ENCODE measurements at places on chromosomes 11 and 22.

DNA sequence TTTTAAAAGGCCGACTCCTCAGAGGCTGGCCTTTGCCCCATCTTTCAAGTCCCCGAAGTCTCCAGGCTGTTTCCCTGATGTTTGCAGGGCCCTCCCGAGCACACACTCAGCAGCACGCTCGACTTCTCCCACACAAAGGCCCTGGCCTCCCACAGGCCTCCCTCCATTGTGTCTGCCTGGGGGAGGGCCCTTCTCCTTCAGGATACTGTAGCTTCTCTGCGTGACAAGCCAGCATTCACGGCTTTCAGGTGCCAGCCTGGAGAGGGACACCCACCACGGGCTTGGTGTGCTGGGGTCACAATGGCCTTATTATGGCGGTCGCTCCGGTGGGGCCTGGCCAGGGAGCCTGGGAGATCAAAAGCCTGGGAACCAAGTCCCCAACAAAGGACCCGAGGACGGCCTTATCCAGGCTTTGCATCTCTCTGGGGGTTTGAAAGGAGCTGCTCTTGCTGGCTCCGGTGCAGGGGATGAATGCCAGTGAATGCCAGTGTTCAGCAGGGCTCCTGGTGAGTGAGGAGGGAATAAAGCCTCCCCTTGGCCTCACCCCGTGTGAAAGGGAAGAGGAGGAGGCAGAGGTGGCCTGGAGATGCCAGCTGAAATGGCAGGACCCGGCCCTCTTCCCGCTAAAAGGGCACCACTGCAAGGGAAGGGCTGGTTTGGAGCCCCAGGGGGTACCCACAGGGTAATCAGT lies 55.0 kb downstream of the TRAF6 start:
- no peak for DNase-seq

- no peak for DNase-seq
Measured at GRCh38 chr11:113281052-113281725, 33.2 kb upstream of the TTC12 start.

- DNase-seq, result no peak
Measured at GRCh38 chr22:36334081-36334820, 53.5 kb downstream of the MYH9 start.

DNA sequence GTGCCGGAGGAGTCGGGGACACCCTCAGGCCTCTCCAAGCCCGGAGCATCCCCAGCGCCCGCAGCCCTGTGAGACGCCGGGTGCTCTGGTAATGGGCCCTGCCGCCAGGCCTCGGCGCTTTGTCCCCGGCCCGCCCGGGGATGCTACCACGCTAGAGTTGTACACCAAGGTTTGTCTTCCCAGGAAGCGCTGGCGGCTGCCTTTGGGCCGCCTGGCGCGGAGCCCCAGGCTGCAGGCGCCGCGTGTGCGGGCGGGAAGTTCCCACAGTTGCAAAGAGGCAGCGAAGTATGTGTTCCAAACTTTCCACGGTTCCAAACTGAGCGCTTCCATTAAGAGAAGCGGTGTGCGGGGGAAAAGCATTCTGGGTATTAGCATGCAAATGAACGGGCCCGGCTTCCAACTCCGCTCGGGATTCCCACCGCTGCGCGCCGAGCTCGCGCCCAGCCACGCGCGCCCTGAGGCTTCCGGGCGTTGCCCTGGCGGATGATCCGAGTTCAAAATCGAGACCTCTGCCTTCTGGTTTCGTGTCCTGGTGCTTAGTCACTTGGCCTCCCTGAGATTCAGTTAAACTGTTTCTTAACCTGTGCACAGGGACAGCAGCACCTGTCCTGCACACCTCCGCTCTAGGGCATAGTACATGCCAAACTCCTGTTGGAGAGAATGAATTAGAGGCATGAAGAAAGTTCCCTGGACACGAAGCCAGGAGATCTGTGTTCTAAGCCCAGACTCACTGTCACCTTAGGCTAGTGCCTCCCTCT lies 1.3 kb upstream of the PATZ1 start:
- peak; percentile 39 for DNase-seq

DNA sequence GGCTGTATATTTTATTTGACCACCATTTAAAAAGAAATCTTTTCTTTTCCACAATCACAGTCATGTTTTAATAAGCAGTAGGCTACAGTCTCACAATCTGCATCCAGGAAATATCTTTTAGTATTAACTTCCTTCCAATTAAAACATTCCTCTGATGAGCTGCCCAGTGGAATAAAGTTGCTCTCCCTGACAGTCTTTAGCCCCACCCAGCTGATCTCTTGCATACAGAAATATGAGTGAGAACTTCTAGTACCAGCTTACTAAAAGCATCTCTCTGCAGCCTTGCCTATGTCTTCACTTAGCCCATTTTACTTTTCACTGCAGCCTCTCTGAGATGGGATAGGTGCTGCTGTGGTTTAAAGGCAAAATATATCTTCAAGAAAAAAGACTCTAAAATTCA lies 143.4 kb upstream of the ANO3 start:
- DNase-seq, result no peak

DNA sequence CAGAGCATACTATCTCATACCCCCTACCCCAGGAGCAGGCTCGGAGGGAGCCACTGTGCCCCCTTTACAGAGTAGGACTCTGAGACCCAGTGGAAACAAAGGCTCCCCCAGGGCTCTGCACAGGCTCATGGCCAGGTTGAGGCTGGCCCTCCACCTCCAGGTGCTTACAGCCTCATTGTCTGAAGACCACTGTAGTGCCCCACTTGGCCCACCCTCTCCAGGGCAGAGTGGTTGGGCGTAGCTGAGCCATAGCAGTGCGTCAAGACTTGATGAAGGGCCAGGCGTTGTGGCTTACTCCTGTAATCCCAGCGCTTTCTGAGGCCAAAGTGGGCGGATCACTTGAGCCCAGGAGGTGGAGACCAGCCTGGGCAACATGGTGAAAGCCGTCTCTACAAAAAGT lies 1.7 kb downstream of the ANKRD13D start:
- no peak for DNase-seq

DNA sequence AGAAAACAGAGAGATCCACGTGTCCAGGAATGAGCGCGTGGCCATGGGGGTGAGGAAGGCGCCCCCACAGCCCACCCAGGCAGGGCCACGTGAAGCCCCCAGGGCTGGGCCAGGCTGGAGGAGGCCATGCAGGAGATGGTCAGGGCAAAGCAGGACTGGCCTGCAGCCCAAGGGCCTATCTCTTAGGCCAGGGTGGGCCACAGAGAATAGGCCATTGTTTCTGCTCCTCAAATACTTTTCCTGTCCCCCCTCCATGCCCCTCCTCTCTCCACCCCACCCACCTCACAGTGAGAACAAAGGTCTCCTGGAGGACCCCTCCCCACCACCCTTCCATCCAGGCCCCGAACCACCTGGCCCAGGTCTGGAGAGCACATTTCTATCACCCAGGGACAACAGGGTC lies 8.3 kb upstream of the CDC42EP1 start:
- DNase-seq, result no peak

- DNase-seq, result no peak
Measured at GRCh38 chr22:31841078-31841827, 87.4 kb downstream of the DEPDC5 start.

DNA sequence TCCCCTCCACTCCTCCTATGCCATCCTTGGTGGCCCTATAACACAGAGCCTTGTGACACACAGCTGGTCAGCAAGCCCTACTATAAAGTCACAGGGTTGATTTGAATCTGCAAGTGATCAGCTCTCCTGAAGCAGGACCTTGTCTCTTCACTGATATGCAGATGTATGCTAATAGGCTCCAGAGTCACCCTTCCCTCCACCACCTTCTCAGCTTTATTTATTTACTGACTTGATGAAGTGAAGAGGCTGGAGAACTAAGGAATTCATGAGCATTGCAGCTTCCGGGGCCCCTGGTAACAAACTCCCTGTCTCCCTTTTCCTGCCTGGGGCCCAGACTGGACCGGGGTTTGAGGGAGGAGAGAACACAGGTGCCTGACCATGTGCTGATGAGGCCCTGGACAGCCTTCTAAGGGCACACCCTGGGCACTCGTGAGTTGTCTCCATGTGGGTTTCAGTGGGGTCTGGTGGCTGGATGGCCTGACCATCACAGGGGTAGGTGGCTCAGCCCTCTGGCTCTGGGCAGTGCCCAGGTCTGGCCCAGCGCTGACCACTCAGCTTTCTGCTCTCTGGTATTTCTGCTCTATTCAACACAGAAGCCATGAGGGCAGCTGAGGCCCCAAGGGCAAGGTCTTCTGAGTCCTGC lies 307.5 kb downstream of the NTM start:
- no peak for DNase-seq

DNA sequence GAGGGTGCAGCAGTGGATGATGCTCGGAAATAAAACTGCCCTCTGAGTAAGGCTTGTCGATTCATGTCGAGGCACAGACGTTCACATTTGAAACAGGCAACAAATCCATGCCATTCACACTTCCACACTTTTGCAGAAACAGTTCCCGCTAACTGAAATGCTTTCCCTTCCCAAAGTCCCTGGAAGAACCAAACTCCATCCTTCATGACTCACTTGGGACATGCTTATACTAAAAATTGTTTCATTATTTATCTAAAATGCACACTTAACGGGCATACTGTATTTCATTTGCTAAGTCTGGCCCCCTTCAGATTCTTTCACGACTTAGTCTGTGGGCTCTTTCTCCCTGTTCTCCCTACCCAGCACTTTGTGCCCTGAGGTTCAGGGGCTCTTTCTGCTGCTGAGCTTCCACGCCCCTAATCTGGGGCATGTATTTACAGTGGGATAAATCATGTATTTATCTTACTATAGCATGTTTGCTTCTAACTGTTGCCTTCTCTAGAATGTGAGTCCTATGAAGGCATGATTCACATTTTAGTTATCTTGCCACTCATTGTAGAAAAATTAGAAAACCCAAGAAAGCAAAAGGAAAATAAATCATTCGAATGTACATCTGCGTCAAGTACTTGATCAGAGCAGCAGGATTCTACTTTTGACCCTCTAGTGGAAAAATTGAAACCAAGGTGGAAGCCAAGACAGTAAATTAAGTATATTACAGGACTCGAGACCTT lies 12.5 kb downstream of the SCGB1A1 start:
- DNase-seq, result no peak

- DNase-seq, result no peak
Measured at GRCh38 chr22:32232191-32232830, 22.8 kb downstream of the SLC5A4 start.

- no peak for DNase-seq
Measured at GRCh38 chr11:134819041-134819440, 407.0 kb upstream of the B3GAT1 start.

DNA sequence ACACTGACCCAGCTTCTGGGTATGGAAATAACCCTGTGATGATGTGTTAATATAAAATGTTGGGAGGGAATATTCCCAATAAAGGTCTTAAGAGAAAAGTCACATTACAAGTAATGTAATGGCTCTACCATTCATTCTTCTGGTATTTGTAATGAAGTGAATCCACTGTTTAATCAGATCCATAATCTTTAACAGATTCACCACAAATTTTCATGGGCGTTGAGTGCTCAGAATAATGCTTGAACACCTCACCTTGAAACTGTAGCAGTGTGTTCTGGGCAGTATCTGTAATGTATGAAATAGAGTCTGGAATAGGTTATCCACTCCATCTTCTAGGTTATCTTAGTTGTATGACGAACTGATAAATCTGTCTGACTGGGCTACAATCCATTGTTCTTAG lies 26.6 kb upstream of the CRTAM start:
- no peak for DNase-seq

- DNase-seq, result peak; percentile 55
Measured at GRCh38 chr11:63023841-63024648, 8.4 kb upstream of the SLC22A8 start.

DNA sequence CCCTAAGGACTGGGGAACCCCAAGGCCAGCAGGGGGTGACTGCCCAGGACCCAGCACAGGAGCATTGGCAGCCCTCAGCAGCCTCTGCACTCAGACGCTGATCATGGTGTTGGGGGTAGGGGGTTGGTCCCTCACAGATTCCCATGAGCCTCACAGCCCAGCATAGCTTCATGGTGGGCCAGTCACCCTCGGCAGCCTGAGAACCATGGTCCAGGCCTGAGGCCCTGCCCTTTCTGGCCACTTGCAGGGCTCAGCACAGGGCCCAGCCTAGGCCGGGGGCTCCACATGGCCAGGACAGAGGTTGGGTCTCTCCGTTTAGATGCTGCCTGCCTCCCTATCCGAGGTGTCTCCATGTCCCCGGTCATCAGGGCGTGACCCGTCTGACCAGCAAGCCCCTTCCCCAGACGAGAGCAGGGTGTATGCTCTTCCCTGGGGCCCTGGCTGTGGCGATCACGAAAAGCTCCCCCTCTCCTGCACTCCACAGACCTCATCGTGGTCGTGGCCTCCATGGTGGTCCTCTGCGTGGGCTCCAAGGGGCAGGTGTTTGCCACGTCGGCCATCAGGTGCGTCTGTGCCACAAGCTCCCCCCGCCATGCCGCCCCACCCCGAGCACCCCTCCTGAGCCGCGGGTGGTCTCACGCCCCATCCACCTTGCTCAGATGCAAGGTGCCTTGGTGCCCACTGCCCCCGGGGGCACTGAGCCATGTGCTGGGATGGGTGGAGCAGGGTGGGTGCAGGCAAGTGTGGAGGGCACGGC lies 126.2 kb downstream of the KCNQ1 start:
- DNase-seq, result no peak

DNA sequence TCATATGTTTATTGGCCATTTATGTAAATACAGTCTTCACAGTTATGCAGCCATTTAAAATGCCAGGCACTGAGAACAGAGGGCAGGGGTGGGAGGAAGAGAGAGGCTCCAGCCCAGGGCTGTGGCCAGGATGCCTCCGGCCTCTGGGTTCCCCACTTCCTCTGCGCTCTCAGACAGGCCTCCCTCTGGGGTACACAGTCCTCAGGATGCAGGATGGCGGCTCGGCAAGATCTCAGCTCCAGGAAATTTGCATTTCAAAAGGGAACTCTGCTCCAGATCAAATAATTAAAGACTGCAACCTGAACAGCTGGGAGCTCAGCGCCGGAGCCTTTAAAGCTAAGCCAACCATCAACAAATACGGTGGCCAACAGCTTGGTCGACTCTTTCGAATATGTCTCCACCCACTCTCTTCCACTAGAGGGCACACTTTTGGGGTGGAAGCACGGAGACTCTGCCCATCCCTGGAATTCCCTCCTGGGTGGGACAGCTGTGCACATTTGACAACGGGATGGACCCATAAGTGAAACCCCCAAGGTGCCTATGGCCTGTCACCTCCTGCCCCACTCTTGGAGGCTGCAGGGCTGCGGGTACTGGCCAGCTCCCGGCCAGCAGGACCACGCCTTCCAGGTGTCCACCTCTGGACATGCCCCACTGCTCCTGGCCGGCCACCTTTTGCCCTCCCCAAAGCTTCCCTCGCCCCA lies 1044.7 kb downstream of the BRD1 start:
- DNase-seq, result no peak

DNA sequence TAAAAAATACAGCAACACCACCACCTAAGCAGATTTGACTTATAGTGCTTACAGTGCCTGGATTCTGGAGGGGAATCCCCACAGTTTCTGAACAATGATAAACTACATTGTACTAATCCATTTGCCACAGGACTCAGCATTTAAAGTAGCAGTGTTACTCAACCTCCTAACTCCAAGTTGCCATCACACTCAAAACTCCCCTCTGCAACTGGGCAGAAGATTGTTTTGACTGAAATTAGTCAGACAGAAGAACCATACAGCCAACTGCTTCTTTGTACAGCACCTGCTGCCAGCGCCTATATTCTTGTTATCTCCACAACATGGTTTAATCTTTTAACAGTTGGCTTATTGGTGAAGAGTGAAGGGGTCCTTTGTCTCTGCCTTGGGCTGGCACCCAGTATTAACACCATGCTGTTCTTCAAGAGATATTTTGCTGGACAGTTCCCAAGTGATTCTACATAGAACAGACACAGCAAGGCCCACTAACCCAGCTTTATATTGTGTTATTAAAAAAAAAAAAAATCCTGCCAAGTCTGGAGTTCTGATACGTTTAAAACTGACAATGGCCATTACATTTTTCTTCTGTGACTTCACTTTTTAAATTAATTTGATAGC lies 273.2 kb downstream of the DCDC1 start:
- DNase-seq, result no peak

GRCh38 chr11:19281041-19281440 lies 40.3 kb upstream of the E2F8 start:
- no peak for DNase-seq
